ENCODE measurements at places on chromosomes 11 and 22.

- no peak for DNase-seq
Observed at GRCh38 chr11:50178737-50179136, 146.1 kb downstream of the OR4C45 start.

GRCh38 chr11:2159536-2160413 is 1.2 kb downstream of the INS start:
- no peak for DNase-seq

- no peak for DNase-seq
Observed at GRCh38 chr11:103676413-103676812, 360.0 kb upstream of the DDI1 start.

GRCh38 chr11:101202614-101203013 is 73.0 kb upstream of the PGR start:
- DNase-seq, result no peak

DNA sequence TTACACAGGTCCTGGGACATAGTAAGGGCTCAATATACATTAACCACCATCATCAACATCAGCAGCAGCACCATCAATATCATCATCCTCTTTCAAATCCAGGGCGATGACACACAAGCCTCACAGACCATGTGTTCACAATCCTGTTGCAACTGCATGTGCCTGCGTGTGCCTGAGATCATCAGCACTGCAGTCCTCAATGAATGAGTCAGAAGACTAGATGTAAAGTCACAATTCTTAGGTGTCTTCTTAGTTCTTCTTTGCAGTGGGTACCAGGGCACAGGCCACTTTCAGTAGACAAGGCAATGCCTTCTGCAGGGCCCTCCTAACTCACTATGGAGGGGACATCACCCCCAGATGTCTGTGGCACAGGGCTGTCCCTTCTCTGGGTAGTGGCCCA is 111.1 kb downstream of the MYO18B start:
- no peak for DNase-seq

GRCh38 chr22:50140615-50141014 is 29.9 kb upstream of the PANX2 start:
- no peak for DNase-seq

DNA sequence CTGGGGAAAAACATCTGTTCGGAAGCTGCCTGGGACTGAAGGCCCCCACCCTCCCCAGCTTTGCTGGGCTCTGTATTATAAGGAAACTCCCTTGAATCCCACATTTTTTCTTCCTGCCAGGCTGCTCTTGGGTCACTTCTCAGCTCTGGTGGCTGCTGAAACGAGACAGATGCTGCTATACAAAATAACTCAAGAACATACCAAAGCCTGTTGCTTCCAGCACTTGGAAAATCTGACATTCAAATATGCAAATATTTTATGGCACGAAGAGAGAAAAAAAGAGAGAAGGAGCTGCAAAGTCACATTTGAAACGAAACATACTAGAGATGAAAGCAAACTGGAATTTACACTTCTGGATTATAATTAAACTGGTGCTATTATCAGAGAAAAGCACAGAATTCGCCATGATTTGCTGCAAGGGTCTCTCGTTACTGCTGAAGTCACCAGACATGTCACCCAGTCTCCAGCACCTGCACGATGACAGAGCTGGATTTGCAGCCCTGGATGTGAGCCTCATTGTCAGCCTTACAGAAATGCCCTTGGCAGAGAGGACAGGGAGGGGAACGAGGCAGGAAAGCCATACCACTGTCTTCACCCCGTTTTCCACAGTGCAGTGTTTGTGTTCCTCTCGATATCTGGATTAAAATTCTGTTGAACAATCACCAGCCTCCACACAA is 47.9 kb upstream of the IGSF9B start:
- no peak for DNase-seq

- DNase-seq, result no peak
Observed at GRCh38 chr22:43689356-43689755, 122.7 kb downstream of the EFCAB6 start.

DNA sequence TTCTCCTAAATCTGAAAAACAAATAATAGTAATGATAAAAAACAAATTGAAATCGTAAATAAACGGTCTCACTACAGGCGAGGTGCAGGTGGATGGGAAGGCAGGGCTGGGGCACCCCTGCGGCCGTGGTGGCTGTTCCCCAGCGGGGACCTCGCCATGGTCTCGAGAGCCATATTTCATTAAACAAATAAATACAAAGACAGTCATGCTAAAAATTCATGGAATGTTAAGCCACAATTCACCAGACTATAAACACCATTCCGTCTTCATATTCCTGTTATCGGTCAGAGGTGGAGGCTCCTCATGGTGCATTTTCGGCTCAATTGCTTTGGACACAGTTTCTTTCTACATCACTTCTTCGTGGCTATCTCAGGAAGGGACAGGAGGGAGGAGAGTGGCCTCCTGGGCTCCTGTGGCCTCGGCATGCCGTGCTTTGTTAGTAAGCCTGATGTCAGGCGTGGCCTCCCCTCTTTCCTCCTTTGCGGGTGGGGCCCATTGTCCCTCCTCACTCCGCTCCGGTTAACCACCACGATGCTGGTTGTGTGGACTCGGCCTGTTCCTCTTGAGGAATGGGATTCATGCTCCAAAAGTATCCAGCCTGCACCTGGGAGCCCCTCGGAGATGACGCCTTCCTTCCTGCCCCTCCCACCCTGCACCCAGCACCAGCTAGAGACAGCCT is 16.1 kb upstream of the BRSK2 start:
- DNase-seq, result no peak

- no peak for DNase-seq
Observed at GRCh38 chr11:19677381-19678080, 35.1 kb upstream of the NAV2 start.

- DNase-seq, result no peak
Observed at GRCh38 chr11:100098560-100098959, 588.5 kb upstream of the ARHGAP42 start.

DNA sequence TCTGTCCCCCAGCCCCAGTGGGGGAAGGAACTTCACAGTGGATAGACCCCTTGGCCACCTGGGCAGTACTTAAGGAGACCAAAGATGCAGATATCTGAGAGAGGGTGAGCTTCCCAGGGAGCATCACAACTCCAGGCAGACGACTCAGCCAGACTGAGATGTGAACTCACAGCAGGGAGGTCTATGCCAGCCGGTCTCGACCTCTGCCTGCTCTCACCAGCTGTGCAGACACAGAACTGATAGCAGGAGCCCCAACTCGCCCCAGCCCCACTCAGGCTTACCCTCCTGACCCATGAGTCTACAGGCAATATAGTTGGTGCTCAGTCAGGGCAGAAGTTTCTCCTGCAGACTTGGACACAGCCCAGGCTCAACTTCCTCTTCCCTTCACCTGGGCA is 29.7 kb upstream of the ACCSL start:
- no peak for DNase-seq

DNA sequence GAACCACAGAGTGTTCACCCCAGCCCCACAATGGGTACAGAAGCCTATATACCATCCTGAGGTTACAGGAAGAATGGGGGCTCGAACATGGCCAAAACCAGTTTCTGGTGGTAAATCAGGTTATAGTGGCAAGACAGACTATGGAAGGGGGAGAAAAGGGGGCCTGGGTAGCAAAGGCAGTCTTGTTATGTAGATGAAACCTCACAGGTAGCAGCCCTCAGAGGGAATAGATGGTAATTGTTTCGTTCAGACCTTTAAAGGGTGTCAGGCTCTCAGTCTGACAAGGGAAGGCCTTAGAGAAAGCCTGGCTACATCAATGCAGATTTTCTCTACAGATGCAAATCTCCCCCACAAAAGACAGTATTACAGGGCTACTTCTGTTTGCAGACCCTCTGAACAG is 3.4 kb downstream of the CAPN1 start:
- no peak for DNase-seq

DNA sequence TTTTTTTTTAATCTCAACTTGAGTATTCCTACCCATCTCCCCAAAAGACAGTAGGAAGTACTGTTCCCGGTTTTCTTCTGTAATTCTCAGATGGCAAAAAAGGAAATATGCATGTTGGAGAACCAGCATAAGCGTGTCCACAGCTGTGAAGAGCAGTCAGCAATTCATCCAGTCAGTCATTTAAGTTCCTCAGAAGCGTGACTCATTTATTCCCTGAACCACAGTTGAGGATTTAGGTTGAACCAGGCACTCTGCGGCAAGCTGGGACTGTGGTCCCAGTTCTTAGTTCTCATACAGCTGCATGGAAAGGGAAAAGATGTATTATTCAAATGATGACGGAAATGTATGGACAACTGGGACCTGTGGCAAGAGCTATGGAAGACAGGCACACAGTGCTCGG is 61.0 kb upstream of the MYO18B start:
- no peak for DNase-seq

- no peak for DNase-seq
Observed at GRCh38 chr11:75938543-75938942, 123.5 kb downstream of the UVRAG start.

DNA sequence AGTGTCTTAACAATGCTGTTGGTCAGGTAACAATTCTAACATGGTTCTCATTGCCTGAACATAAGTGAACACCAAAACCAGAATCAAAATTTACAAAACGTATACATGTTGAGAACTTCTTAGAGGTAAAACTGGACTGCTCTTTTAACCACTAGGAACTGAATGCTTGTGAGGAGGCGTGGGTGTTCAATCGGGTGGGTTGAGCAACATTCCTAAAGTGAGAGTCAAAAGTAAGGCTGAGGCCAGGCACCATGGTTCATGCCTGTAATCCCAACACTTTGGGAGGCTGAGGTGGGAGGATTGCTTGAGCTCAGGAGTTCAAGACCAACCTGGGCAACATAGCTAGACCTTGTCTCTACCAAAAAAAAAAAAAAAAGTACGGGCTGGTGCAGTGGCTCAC is 11.5 kb downstream of the PPME1 start:
- DNase-seq, result no peak

DNA sequence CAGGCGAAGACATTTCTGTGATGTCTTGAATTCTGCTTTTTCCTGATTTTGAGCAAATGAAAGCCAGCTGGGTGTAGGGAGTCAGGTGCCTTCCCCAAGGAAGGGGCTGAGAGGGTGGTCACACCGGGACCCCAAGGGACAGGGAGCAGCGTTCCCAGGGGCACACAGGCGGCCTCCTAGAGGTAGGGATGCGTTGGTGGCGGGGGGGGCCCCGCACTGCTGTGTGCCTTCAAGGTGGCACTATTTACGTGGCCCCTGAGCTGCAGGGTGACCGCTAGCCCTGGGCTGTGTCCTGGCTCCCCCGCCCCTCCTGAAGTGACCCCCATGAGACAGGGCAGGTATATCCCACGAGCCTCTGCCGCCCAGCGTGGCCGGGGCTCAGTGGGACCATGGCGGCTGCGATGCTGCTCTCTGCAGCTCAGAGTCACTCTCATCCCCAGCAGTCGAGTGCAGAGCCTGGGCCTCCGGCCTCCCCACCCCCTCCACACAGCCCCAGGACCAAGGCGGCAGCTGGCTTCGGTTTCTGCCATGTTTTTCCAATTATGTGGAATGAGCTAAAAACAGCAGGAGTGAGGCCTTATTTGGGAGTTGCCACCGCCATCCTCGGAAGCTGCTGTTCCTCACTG is 60.9 kb downstream of the LRP5 start:
- no peak for DNase-seq

GRCh38 chr11:133383689-133384088 is 148.6 kb downstream of the OPCML start:
- no peak for DNase-seq

- DNase-seq, result no peak
Observed at GRCh38 chr11:69771466-69771865, 3.7 kb downstream of the FGF4 start.

- DNase-seq, result no peak
Observed at GRCh38 chr11:102120437-102120973, 10.3 kb downstream of the YAP1 start.

DNA sequence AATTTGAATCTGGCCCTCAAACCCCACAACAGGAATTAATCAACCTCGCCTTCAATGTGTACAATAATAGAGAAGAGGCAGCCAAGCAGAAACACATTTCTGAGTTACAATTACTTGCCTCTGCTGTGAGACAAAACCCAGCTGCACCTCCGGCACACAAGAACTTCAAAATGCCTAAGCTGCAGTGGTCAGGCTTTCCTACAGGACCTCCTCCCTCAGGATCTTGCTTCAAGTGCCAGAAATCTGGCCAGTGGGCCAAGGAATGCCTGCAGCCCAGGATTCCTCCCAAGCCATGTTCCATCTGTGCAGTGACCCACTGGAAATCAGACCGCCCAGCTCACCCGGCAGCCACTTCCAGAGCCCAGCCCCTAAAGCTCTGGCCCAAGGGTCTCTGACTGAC is 3.4 kb upstream of the NDUFC2 start:
- no peak for DNase-seq

- peak; percentile 53 for DNase-seq
Observed at GRCh38 chr11:134393638-134394037, 18.4 kb downstream of the B3GAT1 start.

- DNase-seq, result no peak
Observed at GRCh38 chr22:50271519-50271970, 1.4 kb upstream of the MAPK11 start.

DNA sequence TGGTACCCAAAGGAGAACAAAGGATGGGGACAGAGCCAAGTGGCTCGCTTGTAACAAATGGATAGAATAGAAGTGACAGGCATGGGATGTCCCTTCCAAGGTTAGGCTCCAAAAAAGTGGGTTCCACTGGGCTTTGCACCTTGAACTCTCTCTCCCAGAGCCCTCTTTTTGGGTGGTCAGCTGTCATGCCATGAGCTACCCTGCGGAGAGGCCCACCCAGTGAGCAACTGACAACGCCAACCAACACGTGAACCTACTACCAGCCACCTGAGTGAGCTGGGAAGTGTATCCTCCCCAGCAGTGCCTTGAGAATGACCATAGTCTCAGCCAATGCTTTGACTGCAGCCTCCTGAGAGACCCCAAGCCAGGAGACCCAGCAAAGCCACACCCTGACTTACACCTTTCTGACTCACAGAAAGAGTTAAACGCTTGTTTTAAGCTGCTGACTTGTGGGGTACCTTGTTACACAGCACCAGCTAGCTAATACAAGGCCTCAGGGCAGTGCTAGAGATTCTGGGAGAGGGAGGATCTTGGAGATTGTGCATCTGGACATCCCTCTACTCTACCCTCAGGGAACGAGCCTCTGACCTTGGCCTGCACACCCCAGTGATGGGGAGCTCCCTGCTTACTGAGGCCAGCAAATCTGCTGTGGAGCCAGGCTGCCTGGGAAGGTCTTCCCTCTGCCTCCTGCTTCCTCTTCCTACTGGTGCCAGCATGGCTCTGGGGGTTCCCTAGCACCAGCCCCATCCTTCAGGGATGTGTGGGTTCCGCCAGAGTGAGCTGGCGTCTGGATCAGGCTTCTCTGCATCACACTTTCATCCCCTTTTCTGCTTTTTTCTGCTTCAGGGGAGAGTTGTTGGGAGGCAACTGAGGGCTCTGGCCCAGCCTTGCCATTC is 29.1 kb upstream of the RFPL3 start:
- no peak for DNase-seq

- no peak for DNase-seq
Observed at GRCh38 chr22:26267856-26268255, 98.6 kb downstream of the SEZ6L start.

GRCh38 chr11:130096823-130097222 is 27.1 kb downstream of the APLP2 start:
- no peak for DNase-seq

All from C1 segment of cervical spinal cord (tissue), 14 donors.